RPMI8226 (cell line): ENCODE measurements at places on chromosomes 5 and 9.
A peak's percentile ranks its signal among the peaks of the same experiment; 100 is the strongest.

GRCh38 chr9:137045294-137046087, 486 bp downstream of the NPDC1 start:
- DNase-seq = peak; percentile 75

DNA sequence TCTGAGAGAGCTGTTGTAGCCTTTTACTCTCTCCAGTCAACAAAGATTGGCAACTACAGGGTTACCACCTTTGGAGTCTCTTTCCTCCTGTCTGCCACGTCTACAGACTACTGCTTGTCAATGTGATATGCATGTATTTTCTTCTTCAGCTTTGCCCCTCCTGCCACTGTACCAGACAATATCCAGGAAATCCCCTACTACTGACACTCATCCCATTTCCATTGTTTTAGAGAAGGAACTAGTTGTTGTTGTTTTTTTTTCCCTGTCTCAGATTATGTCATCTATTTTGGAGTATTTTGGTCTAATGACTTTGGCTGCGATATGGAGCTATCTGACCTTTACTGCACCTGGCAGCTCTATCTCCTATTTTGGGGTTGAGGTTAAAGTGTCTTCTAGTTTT, 50.1 kb upstream of the MACIR start:
- DNase-seq = no peak

DNA sequence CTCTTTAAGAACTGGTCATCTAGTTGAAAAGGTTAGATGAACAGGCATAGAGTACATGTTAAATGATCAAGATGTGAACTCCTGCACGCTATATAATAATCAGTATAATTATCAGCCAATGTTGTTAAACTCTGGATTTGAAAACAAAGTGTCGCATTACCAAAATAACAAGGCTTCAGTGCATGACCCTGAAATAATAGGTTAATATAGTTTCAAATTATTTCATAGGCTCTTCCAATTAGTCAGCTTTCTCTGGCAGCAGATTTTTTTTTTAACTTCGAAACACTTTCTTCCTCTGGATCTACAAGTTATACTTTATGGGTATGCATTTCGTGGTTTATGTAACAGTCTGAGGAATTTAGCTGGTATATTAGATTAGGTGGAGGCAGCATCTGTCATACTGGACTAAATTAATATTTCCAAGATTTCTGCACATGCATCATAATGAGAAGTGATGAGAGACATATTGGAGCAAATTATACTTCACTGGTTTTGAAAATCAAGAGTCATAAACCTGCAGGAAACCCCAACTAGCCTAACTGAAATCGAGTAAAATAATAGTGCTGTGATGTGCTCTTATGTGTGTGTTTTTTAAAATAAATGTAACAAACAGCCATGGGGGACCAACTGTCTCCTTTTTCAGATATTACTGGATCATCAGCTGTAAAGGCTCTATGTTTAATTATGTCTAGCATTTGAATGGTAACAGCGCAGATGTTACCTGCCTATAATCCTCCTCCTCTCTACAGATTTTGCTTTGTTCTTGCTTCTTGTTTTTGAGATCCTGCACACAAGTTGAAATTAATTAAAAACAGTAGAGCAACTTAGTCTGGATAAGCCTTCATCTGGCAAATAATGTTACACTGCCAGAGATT, 85.9 kb upstream of the CKMT2 start:
- no peak for DNase-seq

GRCh38 chr9:16002816-16003215, 450.0 kb downstream of the CCDC171 start:
- DNase-seq = no peak

DNA sequence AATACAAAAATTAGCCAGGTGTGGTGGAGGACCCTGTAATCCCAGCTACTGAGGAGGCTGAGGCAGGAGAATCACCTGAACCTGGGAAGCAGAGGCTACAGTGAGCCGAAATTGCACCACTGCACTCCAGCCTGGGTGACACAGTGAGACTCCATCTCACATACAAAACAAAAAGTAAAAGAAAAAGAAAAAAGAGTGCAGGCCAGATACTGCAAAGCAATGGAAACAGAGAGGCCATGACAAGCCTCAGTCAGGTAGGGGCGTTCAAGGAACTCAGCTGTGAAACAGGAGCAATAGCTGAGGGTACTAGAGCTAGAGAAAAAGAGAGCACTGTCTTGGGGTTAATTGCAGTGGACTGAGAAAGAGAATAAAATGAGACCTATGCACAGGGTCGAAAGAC, 56.2 kb downstream of the TIMD4 start:
- no peak for DNase-seq

- peak; percentile 56 for DNase-seq
Observed at GRCh38 chr5:190366-191035, 794 bp upstream of the LRRC14B start.
